ENCODE measurements at places on chromosomes 12 and 14. TPM values are rescaled to one million over a fixed set of nuclear protein-coding genes. Genes with fewer than 3 reads are reported as not detected.

The SDR9C7 gene
- not detected for total RNA-seq

The CMKLR1 gene
- total RNA-seq = 4.9 TPM

The TAS2R7 gene
- total RNA-seq = not detected

- no peak for DNase-seq
Observed at GRCh38 chr12:25130741-25131188, 64.2 kb downstream of the DNAI7 start.

- DNase-seq = no peak
Observed at GRCh38 chr14:93030761-93031160, 85.0 kb downstream of the ITPK1 start.

DNA sequence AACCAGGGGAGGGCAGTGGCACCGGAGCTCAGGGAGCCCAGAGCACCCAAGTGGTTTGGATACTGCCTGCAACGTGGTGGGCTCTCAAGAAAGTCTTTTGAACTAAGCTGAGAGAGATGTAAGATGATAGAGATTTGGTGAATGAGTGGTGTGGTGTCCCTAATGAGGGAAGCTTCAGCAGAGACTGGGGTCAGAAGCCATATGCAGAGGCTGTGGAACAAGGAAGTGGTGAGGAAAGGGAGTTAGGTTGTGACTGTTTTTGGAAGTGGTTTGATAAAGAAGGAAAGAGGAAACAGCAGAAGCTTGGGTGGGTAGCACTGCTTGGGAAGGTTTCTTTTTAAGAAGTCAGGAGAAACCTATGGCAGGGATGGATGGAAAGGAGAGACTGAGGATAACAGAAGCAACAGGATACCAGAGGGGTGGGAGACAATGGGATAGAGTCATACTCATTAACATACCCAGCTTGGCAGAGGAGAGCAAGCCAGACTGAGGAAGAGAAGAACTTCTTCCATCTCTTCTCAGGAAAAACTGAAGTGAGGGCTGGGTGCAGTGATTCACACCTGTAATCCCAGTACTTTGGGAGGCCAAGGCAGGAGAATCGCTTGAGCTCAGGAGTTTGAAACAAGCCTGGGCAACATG is 24.1 kb downstream of the SLC4A8 start:
- no peak for DNase-seq

GRCh38 chr12:58347691-58348090 is 406.3 kb downstream of the ATP23 start:
- DNase-seq = no peak

DNA sequence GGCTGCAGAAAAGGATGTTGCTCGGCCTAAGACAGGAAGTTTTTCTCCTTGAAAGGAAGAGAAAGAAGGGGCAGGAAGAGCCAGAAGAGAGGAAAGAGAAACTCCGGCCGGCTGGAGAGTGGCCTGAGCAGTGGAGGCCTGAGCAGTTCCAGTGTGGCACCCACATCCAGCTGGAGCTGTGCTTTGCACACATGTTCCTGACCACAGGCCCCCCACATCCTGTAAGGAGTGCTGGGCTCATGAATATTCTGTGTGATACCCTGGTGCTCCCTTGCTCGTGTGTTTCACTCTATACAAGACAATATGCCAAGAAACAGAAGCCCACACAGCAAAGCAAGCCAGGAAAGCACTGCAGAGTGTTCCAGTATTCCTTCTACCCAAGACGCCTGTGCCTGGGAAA is 27.1 kb downstream of the POLE start:
- no peak for DNase-seq

GRCh38 chr12:106446419-106447092 is 89.0 kb downstream of the POLR3B start:
- DNase-seq = no peak

DNA sequence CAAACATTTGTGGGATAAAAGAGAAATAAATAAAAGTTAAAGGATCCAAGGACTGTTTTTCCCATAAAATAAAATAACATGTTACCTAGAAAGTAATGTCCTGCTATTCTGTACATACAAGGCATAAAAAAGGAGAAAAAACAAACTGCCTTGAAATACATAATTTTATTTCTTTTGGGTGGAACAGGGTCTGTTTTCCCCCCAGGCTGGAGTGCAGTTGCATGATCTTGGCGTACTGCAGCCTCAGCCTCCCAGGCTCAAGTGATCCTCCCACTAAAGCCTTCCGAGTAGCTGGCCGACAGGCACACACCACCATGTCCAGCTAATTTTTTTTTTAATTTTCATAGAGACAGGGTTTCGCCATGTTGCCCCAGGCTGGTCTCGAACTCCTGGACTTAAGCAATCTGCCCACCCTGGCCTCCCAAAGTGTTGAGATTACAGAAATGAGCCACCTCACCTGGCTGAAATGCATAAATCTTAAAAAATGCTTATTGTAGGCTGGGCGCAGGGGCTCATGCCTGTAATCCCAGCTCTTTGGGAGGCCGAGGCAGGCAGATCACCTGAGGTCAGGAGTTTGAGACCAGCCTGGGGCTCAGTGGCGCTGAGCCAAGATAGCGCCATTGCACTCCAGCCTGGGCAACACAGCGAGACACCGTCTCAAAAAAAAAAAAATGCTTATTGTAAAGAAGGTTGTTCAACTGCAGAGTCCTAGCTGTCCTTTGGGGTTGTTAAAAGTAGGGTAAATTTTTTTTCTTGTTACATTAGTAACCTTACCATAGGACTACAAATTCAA is 4.1 kb upstream of the TUBA1C start:
- DNase-seq = no peak

DNA sequence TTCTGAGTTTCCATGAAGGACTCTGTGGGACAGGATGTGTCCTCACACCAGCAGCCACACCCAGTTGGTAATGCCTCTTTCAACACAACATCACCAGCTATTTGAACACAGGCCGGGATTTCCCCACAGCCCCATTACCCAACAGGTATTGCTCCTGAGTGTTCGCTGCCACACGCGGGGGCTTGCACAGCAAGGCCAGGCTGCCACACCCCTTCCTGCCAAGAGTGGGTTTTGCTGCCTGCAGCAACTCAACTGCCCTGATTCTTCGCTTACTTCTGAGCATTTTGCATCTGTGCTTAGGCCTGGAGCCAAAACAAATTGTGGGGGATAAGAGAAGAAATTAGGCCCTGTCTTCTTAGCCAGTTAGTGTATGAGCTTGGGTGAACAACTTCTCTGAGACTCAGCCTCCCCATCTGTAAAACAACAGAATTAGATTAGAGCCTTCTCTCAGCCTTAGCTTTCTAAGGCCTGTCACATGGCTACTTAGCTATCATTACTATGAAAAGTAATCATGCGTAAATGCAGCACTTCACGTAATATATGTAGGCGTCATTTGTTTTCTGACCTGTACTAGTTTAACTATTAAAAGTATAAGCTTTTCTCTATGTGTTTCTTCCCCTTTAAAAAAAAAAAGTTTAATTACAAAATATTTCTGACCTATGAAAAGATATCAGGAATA is 20.0 kb downstream of the CKAP4 start:
- DNase-seq = no peak

GRCh38 chr12:29167988-29168387 is 18.9 kb downstream of the FAR2 start:
- no peak for DNase-seq

DNA sequence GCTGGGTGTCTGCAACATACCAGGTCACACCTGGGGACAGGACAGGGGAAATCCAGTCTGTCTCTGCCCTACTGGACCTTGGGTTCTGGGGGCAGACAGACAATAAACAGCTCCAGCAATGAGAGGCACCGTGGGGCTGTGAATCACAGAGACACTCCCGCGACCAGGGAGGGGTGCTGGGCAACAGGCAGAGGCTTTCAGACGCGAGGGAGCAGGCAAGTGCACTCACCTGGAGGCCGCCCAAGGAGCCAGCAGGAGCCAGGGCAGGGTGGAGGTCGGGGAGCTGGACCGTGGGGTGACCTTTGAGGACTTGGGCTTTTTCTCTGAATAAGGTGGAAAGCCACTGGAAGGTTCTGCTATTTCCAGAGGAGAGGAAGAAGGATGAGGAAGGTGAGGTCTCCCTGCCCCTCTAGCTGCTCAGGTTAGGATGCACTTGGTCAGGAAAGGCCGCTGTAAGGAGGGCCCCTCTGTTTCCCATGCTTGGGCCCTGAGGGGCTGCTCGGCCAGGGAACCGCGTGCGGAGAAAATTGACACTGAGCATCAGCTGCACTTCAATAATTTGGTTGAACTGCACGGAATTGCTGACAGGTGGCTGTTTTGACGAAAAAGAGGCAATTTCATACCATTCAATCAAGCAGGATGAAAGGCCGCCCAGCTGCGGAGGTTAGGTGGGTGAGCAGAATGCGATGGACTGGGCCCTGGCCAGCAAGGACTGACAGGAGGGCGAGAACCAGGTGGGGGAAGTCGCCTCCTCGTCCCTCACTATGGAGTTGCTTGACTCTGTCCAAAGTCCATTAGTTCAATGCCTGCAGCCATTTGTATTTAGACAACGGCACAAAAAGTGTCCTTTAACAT is 42.2 kb downstream of the JAG2 start:
- no peak for DNase-seq

- no peak for DNase-seq
Observed at GRCh38 chr12:80805106-80805505, 88.4 kb downstream of the MYF5 start.

DNA sequence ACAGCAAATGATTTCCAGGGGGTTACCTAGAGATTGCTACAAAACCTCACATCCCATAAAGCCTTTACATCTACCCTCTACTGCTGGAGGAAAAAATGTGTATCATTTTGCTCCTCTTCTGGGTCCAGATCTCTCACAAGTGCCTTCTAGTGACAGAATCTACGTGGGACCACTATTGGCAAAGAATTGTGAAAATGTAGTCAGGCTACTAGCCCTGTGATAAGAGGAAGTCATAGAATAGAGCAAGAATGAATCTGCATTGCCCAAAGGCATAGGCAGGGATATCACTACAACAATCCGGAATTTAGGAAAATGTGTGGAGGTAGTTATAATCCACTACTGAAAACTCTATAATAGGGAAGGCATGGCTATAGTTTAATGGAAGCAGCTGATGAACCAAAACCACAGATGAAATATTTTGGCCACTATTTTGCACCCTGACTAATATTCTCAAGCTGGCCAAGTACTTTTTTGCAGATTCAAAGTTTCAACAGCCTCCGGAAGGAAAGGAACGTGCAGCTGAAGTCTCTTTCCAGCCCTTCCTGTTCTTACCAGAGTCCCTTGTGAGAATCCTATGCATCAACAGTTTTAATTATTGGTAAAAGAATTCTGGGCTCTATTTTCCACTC is 176.8 kb downstream of the PHLDA1 start:
- no peak for DNase-seq

DNA sequence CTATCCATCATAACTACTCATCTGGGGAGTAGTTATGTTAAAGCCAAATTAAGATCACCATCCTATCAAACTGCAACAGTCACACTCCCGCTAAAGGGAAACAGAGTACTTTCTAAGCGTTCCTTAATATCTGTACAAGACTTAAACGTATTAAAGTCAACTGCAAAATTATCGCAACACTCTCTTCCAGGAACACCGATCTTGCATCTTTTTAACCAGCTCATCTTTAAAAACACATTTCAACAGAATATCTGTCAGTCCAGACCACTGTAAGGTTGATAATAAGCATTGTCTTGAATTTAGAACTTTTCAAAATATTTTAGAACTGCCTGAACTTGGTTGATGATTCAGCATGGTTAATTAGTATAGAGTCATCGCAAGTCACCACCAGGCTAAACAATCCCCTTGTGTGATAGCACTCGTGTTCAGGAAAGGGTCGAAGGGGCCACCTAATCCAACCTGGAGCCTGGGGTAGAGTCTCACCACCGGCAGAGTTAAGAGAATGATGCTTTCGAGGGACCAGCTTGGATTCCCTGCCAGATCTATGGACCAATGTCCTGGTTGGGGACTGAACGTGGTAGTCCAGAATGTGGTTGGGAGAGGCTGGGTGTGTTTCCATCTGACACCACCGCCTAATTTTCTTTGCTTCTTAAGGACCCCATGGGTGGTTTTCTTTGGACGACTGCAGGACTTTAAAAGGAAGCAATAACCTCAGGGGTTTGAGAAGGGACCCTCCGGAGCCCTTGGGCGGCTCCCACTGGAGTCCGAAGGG is 890 bp downstream of the SPTLC2 start:
- no peak for DNase-seq

DNA sequence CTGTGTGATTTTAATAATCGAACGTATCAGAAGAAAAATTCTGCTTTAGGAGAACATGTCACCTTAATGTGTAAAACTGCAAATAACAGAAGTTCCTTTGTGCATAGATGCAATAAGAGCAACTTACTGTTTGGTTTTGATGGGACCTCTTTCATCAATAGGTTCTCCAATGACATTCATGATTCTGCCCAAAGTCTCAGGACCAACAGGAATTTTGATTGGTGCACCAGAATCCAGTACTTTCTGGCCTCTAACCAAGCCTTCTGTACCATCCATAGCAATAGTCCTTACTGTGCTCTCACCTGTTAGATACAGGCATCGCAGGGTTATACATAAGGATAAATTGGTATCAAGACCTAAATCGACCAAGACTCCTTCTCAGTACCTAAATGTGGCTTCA is 1.1 kb downstream of the ATP5F1B start:
- DNase-seq = no peak

All from heart right ventricle (tissue), 16 donors.